ENCODE measurements at places on chromosomes 1 and 21. TPM values are rescaled to one million over a fixed set of nuclear protein-coding genes. Genes with fewer than 3 reads are reported as not detected.

DNA sequence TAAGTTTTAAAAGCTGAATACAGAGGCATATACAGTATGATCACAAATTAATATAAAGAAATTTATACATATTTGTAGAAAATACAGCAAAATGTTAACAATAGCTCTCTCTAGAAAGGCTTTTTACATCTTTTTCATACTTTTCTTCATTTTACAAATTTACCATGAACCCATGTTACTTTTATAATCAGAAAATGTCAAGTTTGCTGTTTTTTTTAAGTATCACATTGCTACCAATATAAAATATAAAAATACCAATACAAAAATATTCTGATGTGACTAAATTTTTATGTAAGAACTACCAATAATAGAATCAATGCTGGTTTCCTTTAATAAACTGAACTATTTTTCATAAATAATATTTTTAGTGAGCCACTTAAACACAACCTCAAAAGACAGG lies 84.4 kb upstream of the TTC39A start:
- no peak for ATAC-seq

Gene ACTA1
- 0.21 TPM for total RNA-seq

- no peak for ATAC-seq
Measured at GRCh38 chr1:160282807-160283206, 2.1 kb downstream of the PEX19 start.

- ATAC-seq: no peak
Measured at GRCh38 chr1:230807561-230808280, 60.5 kb downstream of the CAPN9 start.

Gene NSUN4
- 15.3 TPM for total RNA-seq
